Activated CD4-positive, alpha-beta T cell treated with anti-CD3 and anti-CD28 coated beads for 1 hour (primary cell): ENCODE measurements at places on chromosomes 6 and 20.

GRCh38 chr20:55881204-55881603, 124.1 kb downstream of the CBLN4 start:
- DNase-seq, result no peak

- no peak for DNase-seq
Measured at GRCh38 chr20:46056970-46057855, 28.2 kb downstream of the SLC12A5 start.

- no peak for DNase-seq
Measured at GRCh38 chr6:167858086-167858591, 31.4 kb downstream of the AFDN start.

GRCh38 chr6:43228951-43229802, at the start of gene DNPH1:
Gene DNPH1, minus strand, starts transcription at chr6:43229481. Its CDS starts 25 bp downstream, at chr6:43229456.
- peak; percentile 70 for DNase-seq

DNA sequence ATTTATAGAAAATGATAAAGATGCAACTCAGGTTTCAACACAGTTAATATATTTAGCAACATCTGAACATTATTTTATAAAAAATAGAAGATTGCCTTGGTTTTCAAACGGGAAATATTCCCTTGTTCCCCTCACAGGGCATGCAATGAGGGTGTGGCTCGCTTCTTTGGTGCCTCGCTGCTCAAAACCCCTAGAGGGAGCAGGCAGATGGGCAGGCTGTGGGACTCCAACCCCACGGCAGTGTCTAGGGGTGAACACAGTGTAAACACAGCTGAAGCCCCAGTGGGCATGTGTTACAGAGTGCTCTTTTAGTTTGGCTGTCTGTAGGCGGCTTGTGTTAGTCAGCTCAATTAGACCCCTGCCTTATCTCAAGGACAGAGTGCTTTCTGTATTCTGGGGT, 560.8 kb upstream of the IMPG1 start:
- no peak for DNase-seq

GRCh38 chr6:29589423-29590048, 4.6 kb downstream of the OR2H2 start:
- DNase-seq, result peak; percentile 15

- DNase-seq, result no peak
Measured at GRCh38 chr6:132484680-132485018, 28.3 kb downstream of the STX7 start.

- no peak for DNase-seq
Measured at GRCh38 chr6:131288214-131288613, 152.9 kb downstream of the AKAP7 start.

- DNase-seq, result no peak
Measured at GRCh38 chr6:14259594-14260152, 142.1 kb downstream of the CD83 start.

DNA sequence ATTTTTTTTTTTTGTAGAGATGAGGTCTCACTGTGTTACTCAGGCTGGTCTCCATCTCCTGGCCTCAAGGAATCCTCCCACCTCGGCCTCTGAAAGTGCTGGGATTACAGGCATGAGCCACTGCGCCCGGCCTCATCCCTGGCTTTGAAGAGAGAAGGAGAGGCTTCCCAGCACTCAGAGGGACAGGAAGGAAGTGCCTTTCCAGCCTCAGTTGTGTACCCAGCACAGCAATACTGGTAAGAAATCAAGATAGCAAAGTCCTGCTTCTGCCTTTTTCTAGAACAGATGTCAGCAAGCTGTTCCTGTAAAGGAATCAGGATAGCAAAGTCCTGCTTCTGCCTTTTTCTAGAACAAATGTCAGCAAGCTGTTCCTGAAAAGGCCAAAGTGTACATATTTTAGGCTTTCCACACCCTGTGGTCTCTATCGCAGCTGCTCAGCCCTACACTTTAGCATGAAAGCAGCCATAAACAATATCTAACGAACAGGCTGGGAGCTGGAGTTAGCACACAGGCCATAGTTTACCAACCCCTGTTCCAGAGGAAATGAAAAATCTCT, 6.3 kb upstream of the PLTP start:
- DNase-seq, result no peak

- DNase-seq, result no peak
Measured at GRCh38 chr6:165013701-165014100, 295.7 kb downstream of the C6orf118 start.

- DNase-seq, result no peak
Measured at GRCh38 chr20:57792386-57793080, 82.7 kb upstream of the PMEPA1 start.

- no peak for DNase-seq
Measured at GRCh38 chr6:16166871-16167608, 38.2 kb downstream of the MYLIP start.

- no peak for DNase-seq
Measured at GRCh38 chr6:119036081-119036480, 42.4 kb downstream of the FAM184A start.

DNA sequence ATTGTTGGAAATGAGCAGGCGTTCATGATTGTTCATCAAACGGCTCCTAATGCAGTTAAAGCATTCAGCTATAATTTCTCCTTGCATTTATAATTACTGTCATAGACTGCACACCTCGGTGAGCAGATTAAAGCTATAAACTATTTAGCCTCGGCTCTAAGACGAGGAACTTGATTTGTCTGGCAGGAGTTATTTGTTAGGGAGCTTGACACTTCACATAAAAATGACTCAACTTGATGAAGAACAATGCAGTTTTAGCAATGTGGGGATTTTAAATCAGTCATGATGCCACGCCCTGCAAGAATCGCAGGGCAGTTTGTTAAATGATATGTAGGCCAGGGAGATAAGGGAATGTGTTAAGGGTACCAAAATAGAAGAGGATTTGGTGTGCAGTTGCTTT, 290.2 kb downstream of the TSHZ2 start:
- DNase-seq, result no peak

DNA sequence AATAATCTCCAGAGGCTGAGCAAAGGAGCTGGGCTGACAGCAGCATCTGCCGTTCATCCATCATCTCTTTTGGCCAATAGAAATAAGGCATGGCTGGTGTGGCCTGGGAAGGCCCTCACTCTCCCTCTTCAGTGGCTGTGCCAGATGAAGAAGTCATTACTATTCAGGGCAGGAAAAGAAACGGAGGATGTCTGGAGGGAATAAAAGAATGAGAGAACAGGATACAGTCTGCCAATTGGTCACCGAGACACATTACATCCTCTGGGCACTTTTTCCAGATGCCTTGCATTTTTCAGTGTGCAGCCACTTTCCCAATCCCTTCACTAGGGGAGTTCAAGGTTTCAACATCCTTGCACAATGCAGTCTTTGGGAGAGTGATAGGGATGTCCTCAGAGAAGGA, 32.2 kb upstream of the VGLL2 start:
- no peak for DNase-seq

- no peak for DNase-seq
Measured at GRCh38 chr6:146990821-146991798, 213.1 kb upstream of the STXBP5 start.

GRCh38 chr20:11394145-11394833, 523.4 kb upstream of the BTBD3 start:
- no peak for DNase-seq

DNA sequence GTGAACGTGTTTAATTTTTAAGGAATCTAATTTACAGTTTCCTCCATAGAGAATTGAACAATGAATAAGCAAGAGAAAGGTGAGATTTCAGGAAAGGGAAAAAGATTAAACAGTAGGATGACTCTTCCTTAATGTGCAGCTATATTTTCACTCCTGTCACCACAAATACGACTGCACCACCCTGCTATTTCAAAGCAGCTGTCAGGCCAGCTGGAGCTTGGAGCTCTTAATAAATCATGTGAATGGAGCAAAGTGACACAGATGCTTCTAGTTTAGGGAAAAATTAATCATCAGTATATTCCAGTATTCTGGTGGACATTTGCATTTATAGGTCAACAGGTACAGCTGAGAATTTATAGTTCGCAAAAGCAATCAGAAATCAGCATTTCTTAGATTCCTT, 56.5 kb upstream of the PKIB start:
- DNase-seq, result no peak

DNA sequence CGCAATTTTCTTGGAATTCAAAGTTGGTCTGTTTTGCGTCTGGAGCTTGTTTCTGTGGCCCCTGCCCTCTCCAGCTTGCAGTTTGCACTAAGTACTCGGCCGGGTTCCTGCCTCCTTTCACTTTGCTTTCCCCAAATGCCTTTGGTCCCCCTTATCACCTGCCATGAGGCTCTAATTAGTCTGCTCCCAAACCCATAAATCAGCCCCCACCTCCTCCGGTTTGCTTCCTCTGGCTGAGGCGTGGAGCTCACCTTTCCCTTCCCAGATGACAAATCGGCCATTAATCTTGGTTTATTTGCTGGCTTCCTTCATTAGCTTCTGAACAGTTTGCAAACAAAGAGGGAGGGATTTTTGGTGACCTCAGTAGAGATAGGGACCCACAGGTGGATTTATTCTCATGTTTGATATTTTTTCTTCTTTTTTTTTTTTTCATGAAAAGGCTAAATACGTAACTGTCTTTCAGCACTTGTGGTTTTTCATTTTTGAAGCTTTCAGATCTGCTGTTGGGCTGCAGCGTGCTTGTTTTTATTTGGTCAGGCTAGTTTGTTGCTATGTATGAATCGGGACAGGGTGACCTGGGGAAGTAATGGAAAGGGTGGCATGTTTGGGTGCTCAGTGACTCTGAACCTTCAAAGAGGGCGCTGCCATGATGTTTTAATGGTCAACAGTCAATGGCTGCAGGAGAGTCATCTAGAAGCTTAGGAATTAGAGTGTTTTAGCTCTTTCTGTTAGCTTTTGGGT, 121.7 kb upstream of the JAG1 start:
- no peak for DNase-seq

- DNase-seq, result no peak
Measured at GRCh38 chr6:118467181-118467580, 80.9 kb upstream of the PLN start.

GRCh38 chr20:3993109-3993508, 22.2 kb downstream of the RNF24 start:
- DNase-seq, result no peak

DNA sequence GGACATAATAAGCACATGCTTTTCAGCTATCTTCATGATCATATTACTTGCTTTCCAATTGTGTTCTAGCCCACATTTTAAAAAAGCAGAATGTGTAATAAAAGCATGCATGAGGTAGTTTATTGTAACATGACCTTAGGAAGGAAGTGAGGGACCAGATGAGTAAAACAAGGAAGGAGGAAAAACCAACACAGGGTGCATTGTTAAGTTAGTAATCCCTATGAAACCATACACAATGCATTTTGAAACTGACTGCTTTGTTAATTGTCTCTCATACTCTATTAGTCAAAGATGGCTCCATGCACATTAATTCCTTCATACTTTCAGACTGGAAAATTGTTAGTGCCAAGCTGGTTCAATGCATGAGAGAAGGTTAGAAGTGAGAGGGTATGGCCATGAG, 37.7 kb upstream of the CENPW start:
- DNase-seq, result no peak

DNA sequence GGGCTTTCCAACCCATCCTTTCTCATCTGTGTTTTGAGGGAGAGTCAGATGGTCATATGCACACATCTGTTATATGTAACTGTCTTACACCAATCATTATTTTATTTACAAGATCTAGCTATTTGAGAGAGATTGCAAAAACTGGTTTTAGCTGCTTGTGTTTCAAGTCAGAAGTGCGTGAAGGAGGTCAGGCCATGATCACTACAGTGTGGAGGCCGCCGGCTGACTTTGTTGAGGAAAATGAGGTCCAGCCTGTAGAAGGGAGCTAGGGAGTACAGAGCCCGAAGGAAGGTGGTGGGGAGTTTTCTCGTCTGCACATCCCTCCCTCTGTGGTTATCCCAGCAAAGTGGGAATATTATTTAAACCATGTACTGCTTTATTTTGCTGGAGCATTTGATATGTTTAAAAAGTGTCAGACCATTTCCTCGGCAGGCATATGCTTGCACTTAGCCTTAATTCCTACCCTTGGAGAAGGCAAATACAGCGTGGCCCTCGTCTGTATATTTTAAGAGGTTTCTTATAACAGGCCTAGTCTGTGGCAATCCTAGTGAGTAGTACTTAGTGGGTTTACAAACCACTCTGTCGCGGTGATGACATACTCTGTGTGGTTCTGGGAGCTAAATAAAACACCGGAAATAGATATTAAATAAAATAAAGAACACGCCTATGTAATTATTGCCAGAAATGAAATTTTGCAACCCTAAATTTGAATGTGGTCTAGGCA, 95.6 kb downstream of the UST start:
- DNase-seq, result no peak

GRCh38 chr6:20769631-20770030, 235.4 kb downstream of the CDKAL1 start:
- no peak for DNase-seq

- DNase-seq, result no peak
Measured at GRCh38 chr6:147156799-147157382, 47.3 kb upstream of the STXBP5 start.

DNA sequence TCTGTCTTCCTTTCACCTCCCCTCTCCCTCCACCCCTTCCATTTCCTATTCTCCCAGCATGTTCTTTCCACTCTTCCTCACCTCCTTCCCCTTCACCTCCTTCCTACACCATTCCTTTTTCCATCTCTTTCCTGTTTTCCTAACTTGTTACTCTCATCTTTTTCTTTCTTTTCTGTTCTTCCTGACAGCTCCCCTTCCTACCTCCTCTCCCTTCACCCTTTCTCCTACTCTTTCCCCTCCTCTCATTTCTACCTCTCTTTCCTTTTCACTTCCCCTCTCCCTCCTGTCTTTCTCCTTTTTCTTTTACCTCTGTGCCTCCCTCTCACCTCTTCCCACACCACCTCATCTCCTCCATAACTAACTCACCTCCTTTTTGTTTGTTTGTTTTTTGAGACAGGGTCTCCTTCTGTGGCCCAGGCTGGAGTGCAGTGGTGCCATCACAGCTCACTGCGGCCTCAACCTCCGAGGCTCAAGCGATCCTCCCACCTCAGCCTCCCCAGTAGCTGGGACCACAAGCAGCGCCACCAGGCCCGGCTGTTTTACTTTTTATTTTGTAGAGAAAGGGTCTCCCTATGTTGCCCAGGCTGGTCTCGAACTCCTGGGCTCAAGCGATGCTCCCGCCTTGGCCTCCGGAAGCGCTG, 864 bp upstream of the ARFGEF2 start:
- no peak for DNase-seq

GRCh38 chr20:38161412-38161774, 3.7 kb downstream of the TGM2 start:
- no peak for DNase-seq

GRCh38 chr6:151239603-151240035, at the start of gene AKAP12:
Gene AKAP12, plus strand, starts transcription at chr6:151239967. Its CDS starts 596 bp downstream, at chr6:151240563.
- DNase-seq, result no peak

- no peak for DNase-seq
Measured at GRCh38 chr6:1182722-1183521, 129.0 kb upstream of the FOXQ1 start.

- DNase-seq, result no peak
Measured at GRCh38 chr6:63963769-63964315, 328.2 kb downstream of the PHF3 start.
